ENCODE measurements at places on chromosomes 6 and 20.
A peak's percentile ranks its signal among the peaks of the same experiment; 100 is the strongest.

DNA sequence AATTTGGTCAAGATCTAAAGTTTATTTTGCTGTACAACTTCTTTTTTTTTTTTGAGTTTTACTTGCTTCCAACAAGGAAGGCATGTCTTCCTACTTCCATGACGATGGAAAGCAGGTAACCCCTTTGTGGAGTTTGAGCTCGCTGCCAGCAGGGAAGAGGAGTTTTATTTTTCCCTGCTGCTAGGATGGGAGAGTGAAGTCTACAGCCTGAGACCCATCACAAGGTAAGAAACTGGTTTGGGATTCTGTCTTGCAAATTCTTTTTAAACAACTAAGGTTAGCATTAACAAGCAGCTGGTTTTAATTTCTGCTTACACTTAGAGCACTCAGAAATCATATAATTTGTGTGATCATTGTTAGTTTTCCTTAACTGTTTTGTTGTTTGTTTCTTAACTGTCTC is 108.0 kb upstream of the MAP3K4 start:
- no peaks in the 10 kb centered on the region for H3K36me3 ChIP-seq
- no peaks in the 10 kb centered on the region for H3K27me3 ChIP-seq
- no peak overlapping the region for H3K27ac ChIP-seq
- DNase-seq = no peak
- no peaks in the 10 kb centered on the region for H3K4me1 ChIP-seq

DNA sequence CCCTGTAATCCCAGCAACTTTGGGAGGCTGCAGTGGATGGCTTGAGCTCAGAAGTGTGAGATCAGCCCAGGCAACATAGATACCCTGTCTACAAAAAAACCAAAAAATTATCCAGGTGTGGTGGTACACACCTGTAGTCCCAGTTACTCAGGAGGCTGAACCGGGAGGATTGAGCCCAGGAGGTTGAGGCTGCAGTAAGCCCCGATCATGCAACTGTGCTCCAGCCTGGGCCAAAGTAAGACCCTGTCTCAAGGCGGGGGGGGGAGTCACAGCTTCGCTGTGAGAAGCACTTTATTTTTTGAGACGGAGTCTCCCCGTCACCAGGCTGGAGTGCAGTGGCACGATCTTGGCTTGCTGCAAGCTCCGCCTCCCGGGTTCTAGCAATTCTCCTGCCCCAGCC is 54.2 kb downstream of the EZR start:
- H3K27me3 ChIP-seq = no peaks in the 10 kb centered on the region
- DNase-seq = no peak
- no peak overlapping the region for H3K4me3 ChIP-seq
- peak overlapping the region; percentile 69 for H3K27ac ChIP-seq
- H3K4me1 ChIP-seq = peaks cover 18% of the 10 kb centered on the region

DNA sequence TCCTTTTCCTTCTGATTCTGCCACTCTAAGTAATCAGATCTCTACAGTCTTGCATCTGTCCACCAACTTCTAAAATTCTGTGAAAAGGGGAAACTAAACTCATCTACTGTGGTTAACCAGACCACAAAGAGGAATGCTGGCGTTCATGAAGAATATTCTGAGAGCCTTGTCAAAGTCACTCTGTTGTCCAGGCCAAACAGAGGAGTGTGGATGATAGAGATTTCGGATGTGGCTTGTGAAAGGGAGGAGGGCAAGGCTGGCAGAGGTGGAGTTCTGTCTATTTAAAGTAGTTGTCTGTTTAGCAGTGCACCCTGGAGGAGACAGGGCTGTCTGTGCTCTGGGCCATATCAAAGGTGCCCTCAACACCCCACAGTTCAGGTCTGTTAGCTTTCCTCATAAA is 33.9 kb downstream of the CCN2 start:
- H3K36me3 ChIP-seq = peaks cover 13% of the 10 kb centered on the region
- no peak overlapping the region for H3K4me3 ChIP-seq
- peaks cover 22% of the 10 kb centered on the region for H3K4me1 ChIP-seq
- DNase-seq = no peak
- H3K27me3 ChIP-seq = peaks cover 68% of the 10 kb centered on the region
- no peak overlapping the region for H3K27ac ChIP-seq

GRCh38 chr6:51651132-51651817 is 436.1 kb downstream of the PKHD1 start:
- H3K36me3 ChIP-seq = no peaks in the 10 kb centered on the region
- no peaks in the 10 kb centered on the region for H3K27me3 ChIP-seq
- H3K4me3 ChIP-seq = no peak overlapping the region
- no peaks in the 10 kb centered on the region for H3K4me1 ChIP-seq

DNA sequence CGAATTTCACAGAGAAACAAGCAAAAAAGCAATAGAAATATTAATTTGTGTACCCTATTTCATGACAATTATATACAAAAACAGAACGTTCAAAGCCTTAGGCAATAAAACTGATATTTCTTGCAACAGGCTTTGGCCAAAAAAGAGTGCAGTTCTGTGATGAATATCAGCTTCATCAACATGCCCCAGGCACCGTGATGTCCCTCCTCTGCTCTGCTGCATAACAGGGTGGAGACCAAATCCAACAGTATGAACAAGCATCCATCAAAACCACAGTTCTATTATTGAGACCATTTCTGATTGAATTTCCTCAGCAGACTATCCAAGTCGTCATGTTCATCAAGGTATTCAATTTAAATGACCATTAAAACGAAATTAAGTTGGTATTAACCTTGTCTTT is 722.6 kb upstream of the NRSN1 start:
- DNase-seq = no peak
- H3K36me3 ChIP-seq = no peaks in the 10 kb centered on the region
- no peaks in the 10 kb centered on the region for H3K4me1 ChIP-seq
- no peak overlapping the region for H3K4me3 ChIP-seq
- H3K27me3 ChIP-seq = no peaks in the 10 kb centered on the region
- H3K27ac ChIP-seq = no peak overlapping the region

- DNase-seq = peak; percentile 53
- peaks cover 4% of the 10 kb centered on the region for H3K36me3 ChIP-seq
- H3K27me3 ChIP-seq = peaks cover 70% of the 10 kb centered on the region
- peak within 1 kb of the TSS; percentile 90 for H3K4me3 ChIP-seq
Observed at GRCh38 chr20:20367575-20368417, at the start of gene INSM1. TSS of gene INSM1 (plus strand) at chr20:20368104. CDS start at chr20:20368268, 164 bp downstream.

- no peak overlapping the region for H3K27ac ChIP-seq
- peak overlapping the region; percentile 72 for H3K4me3 ChIP-seq
Observed at GRCh38 chr6:170281331-170282292, 9.3 kb downstream of the DLL1 start.

- no peaks in the 10 kb centered on the region for H3K36me3 ChIP-seq
- no peak for DNase-seq
- H3K4me1 ChIP-seq = peaks cover 26% of the 10 kb centered on the region
- no peaks in the 10 kb centered on the region for H3K27me3 ChIP-seq
- no peak overlapping the region for H3K27ac ChIP-seq
- H3K4me3 ChIP-seq = no peak overlapping the region
Observed at GRCh38 chr20:2137552-2138201, 36.0 kb downstream of the STK35 start.

DNA sequence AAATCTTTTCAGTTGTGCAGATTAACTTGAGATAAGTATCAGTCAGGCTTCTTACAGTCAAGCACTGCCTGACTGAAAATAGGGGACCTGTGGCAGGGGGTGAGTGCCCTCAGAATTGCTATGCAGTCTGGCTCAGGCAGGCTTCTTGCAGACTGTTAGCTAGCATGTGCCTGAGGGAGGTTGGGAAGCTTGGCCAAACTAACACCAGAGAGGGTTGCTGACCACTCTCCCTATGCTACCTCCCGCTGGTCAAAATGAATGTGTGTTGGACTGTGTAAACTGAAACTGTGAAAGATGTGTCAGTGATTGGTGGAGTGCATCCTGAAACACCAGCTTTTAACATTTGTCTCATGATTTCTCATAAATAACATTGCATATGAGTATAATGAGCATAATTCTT is 622.3 kb upstream of the IMPG1 start:
- no peak for DNase-seq
- no peaks in the 10 kb centered on the region for H3K27me3 ChIP-seq
- no peaks in the 10 kb centered on the region for H3K36me3 ChIP-seq
- no peaks in the 10 kb centered on the region for H3K4me1 ChIP-seq
- H3K27ac ChIP-seq = no peak overlapping the region

DNA sequence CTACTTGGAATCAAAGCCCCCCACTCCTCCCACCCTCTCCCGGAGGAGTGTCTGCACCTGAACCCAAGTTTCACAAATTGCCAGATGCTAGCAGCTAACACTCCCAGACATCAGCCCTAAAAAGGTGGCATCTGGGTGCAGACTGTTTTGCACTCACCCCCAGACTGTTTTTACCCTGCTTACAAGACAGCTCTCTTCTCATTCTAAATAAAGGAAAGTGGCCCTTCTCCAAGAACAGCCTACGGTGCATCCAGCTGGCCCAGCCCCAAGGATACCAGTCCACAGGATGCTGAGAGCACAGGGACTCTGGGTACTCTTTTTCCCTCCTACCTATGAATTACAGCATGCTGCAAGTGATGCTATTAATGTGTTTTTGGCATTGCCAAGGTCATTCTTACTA is 842.0 kb upstream of the FLRT3 start:
- no peak overlapping the region for H3K4me3 ChIP-seq
- no peaks in the 10 kb centered on the region for H3K36me3 ChIP-seq
- H3K27ac ChIP-seq = no peak overlapping the region
- H3K4me1 ChIP-seq = no peaks in the 10 kb centered on the region
- DNase-seq = no peak

GRCh38 chr6:154478021-154478700 is 32.3 kb downstream of the CNKSR3 start:
- H3K36me3 ChIP-seq = no peaks in the 10 kb centered on the region
- H3K27ac ChIP-seq = no peak overlapping the region
- peaks cover 6% of the 10 kb centered on the region for H3K27me3 ChIP-seq
- H3K4me1 ChIP-seq = no peaks in the 10 kb centered on the region

- no peak overlapping the region for H3K4me3 ChIP-seq
- H3K27me3 ChIP-seq = no peaks in the 10 kb centered on the region
- peaks cover 2% of the 10 kb centered on the region for H3K36me3 ChIP-seq
- H3K27ac ChIP-seq = no peak overlapping the region
Observed at GRCh38 chr6:154648188-154648887, 84.9 kb upstream of the SCAF8 start.

DNA sequence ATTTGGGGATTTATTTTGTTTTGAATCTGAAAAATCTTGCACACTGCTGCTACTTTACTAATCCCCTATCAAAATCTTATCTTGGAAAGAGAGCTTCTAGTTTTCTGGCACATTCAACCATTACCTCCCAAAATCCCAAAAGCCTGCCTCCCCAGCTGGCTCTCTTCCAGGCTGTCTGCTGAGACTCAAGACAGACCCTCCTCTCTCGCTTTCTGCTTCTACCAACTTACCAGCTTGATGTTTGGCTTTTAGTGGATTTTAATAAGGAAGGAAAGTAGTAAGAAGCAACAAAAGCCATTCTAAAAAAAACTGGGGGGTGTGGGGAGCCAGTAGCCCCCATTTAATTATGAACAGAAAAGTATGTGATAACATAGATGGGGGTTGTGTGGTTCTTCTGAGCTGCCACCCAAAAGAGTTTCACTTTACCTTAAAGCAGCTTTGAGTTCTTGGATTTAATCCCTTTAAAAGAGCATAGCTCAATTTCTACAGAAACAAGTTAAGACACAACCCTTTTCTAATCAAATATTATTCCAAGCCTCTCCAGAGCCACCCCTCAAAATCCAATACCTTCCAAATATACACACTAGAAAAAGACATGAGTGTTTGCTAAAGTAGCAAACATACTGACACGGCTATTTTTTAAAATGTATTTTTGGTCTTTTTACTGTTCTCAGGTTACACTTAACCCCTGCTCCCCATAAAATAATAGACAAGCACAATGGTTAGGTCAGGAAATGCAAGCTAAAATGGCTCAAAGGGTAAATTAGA is 71.7 kb downstream of the ATP9A start:
- H3K27ac ChIP-seq = peak overlapping the region; percentile 67
- H3K27me3 ChIP-seq = peaks cover 36% of the 10 kb centered on the region
- no peak for DNase-seq
- H3K36me3 ChIP-seq = no peaks in the 10 kb centered on the region

- no peaks in the 10 kb centered on the region for H3K36me3 ChIP-seq
- no peaks in the 10 kb centered on the region for H3K4me1 ChIP-seq
- no peak for DNase-seq
- no peak overlapping the region for H3K27ac ChIP-seq
- no peak overlapping the region for H3K4me3 ChIP-seq
Observed at GRCh38 chr6:17856306-17856705, 131.1 kb downstream of the KIF13A start.

DNA sequence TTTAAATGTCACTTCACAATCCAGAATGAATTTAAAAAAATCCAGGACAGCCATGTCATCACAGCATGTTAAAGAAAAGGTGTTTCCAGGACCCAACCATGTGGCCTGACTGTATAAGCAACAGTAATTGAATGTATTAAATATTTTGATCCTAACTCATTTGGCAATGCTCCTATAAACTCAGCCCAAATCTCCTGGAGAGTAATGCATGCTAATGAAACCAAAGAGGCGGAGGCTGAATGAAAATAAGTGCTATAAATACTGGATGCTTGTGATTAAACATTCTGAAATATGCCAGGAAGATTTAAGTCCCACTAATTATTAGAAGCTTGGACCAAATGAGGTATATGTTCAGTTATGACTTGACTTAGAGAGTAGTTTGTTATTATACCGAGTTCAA is 486.8 kb downstream of the FRK start:
- no peaks in the 10 kb centered on the region for H3K36me3 ChIP-seq
- DNase-seq = no peak
- H3K27me3 ChIP-seq = no peaks in the 10 kb centered on the region
- H3K4me1 ChIP-seq = no peaks in the 10 kb centered on the region
- no peak overlapping the region for H3K4me3 ChIP-seq

DNA sequence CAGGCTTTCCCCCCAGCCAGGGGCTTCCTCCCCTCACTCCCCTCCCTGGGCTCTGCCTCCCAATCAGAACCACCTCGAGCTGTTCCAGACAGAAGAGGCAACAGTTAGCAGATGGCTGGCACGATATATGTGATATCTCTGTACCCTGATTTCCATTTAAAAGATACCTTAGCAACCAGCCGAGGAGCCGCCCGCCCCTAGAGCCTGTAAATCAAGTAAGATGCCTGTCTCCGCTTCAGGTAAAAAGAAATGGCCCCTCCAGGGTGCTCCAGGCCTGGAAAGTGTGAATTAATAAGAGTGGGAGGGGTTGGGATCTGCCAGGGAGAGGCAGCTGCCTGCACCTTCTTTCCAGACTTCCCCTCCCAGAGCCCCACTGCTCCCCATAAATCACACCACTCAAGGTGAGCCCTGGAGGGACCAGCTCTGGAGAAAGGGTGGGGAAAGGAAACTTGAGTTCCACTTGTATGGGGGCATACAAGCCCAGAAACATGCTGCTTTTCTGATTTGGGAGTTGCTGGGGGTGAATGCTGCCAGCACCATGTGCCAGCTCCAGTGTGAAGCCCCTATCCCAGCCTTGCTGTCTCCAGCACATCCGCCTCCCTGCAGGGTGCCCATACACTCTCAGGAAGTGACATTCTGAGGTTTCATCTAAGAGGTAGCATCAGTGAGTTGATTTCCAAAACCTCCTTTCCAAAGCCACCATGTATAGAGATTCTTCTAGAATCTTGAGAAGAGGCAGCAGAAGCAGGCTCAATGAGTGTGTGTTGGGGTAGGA is 148.0 kb downstream of the LRFN2 start:
- no peak overlapping the region for H3K27ac ChIP-seq
- no peak for DNase-seq
- no peaks in the 10 kb centered on the region for H3K36me3 ChIP-seq
- peaks cover 11% of the 10 kb centered on the region for H3K4me1 ChIP-seq

GRCh38 chr6:129686941-129687627 is 22.9 kb downstream of the ARHGAP18 start:
- peaks cover 56% of the 10 kb centered on the region for H3K4me1 ChIP-seq
- DNase-seq = peak; percentile 51
- peak overlapping the region; percentile 44 for H3K4me3 ChIP-seq
- no peaks in the 10 kb centered on the region for H3K27me3 ChIP-seq

- no peaks in the 10 kb centered on the region for H3K27me3 ChIP-seq
- no peak for DNase-seq
Observed at GRCh38 chr6:25107218-25107617, 171.5 kb upstream of the RIPOR2 start.
